Stimulated activated CD4-positive, alpha-beta T cell treated with anti-CD3 and anti-CD28 coated beads, Interleukin-1b, Interleukin-23, amount 100 ng/mL, for 1 hour (primary cell): ENCODE measurements at places on chromosomes 7 and 10.

GRCh38 chr10:71004176-71005075, 116.1 kb upstream of the PCBD1 start:
- no peak for DNase-seq

GRCh38 chr10:69855346-69856111, 53.8 kb downstream of the COL13A1 start:
- no peak for DNase-seq

DNA sequence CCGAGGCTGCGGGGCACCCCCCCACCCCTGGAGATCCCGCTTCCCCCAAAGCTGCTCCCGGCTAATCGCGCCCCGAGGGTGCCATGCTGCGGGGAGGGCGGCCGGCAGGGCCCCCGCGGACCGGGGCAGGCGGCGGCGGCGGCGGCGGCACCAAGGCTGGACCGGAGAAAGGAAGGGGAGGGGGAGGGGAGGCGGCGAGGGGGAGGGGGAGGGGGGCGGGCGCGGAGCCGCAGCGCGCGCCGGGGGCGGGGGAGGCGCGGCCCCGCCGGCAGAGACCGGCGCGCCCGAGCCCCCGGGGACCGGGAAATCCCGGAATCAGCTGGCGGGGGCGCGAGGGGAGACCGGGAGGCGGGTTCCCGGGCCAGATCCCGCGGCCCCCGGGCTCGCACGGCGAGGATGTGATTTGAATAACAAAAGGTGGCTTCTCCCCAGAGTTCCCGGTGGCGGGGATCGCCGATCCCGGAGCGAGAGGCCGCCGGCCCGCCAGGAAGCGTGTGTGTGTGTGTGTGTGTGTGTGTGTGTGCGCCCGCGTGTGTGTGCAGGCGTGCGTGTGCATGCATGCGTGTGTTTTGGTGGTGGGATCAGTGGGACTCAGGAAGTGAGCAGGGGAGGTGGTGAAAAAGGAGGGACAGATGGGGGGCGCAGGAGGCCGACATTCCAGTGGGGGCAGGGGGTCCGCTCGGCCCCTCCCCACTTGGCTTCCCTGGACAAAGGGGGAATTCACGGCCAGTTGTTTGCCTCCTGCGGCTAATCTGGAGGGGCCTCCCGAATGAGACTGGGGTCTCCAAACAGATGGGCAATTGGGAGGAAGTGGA, 99.5 kb downstream of the HIP1 start:
- DNase-seq, result no peak

DNA sequence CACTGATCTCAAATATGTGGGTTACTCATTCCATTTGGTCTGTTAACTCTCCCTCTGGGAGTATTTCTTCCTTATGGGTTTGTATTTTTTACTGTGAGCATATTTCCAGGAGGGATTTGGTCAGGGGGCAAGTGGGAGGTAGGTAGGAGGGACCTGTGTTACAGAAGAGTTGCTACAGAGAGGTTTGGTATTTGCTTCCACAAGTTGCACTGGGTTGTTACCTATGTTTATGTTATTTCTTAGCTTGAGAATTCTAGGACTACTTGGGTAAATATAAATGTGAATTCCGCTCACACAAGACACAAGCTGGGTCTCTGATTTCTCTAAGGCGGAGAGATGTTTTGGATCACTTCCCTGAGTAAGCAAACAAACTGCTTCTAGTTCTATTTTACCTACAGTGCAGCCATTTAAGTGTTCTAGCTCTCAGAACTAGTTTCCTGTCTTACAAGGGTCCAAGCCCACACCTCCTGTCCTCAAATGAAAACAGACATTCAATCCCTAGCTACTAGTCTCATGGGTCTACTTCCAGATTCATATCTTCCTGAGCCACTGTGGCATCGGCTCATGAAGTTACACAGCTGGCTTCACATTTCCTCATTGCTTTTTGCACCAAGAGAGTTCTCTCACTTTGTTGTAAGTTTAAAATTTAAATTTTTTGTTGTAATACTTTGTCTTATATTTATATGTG, 75.4 kb upstream of the PPP1R3C start:
- DNase-seq, result no peak

- no peak for DNase-seq
Observed at GRCh38 chr7:70552141-70552540, 579.8 kb upstream of the GALNT17 start.

DNA sequence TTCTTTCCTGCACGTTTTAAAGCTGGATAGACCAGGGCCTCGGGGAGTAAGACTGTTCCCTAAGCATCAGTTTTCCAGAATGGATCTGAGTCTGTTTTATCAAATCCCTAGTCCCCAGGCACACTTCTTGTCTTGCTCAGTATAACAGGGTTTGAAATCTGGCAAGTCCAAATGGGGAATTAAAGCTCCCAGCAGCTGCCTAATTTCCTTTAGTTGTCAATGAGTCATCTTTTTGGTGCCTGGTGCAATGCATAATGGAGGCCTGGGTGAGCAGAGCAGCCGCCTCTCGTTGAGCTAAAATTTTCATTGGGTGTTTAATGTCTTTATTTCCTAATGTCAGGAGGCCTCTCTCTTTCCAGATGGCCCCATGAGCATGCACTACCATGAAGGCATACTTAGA, 87.9 kb downstream of the STRA8 start:
- DNase-seq, result no peak

DNA sequence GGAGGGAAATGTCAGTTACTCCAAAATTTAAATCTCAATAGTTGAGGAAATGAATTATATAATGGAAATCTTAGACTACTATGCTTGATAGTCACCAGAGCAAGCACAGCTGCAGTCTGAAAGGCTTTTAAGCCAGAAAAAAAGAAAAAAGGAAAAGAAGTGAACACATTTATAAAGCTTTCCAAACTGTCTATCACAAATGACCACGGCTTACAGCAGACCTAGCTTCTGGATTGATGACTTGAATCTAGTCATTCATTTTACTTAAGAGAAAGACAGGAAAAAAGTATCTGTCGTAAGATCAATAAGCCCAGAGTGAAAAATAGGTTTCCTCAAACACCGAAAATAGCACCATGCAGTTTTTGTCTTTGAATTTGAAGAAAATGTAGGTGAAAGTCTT, 67.9 kb upstream of the OGDHL start:
- DNase-seq, result no peak

- no peak for DNase-seq
Observed at GRCh38 chr10:17842641-17843040, 33.5 kb downstream of the MRC1 start.

DNA sequence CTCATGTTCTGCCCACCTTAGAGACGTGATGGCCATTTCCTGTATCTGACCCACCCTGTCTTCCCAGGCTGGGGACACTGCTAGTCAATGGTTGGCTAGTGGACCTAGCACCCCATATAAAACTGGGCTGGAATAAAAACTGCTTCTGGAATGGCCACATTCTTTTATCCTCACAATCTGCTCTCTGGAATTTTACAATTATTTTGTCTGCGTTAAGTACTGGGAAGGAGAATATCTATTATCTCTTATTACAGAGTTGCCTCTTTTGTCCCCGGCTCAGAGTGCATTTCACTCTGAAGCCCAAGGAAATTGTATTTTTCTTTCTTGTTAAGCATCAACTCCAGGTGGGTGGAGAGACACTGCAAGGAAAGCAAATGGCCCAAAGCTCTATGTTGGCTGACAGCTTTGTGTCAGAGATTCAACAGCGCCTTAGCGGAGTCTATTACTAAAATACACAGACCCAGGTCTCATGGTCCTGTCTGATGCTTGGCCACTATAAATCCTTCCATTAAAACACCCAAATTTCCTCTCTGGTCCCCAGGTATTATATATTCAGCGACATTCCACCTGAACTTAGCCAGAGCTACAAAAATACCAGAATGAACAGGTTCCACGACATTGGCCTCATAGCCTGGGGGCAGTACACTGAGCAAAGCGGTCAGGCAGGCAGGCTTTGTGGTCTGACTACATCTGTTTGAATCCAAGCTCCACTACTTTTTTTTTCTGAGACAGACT, 121.7 kb downstream of the PRPF18 start:
- no peak for DNase-seq

GRCh38 chr7:85292908-85293576, 106.2 kb upstream of the SEMA3D start:
- DNase-seq, result no peak

- peak; percentile 60 for DNase-seq
Observed at GRCh38 chr10:47384148-47384921, at the start of gene ZNF488. Gene ZNF488 (minus strand): TSS chr10:47384293. CDS start chr10:47368829, 15,464 bp downstream.

- no peak for DNase-seq
Observed at GRCh38 chr10:132320654-132321469, 11.1 kb upstream of the LRRC27 start.

DNA sequence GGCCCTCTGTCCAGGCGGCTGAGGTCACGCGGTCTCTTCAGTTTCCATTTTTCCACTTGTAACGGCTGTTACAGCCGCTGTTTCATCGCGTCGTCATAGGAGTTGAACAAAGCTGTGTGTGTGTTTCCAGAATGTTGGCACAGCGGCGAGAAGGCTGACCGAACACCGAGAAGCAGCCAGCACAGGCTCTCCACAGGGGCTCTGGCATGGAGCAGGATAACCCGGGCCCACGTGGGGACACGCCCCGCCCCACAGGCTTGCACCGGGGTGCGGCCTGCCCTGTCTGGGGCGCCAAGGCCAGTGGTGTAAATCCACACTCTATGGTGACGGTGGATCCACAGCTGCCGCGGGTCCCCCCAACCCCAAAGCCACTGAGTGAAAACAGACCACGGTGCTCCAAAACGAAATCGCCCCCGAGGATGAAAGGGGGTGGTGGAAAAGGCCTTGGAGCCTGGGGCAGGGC, 448.2 kb downstream of the DNAJB6 start:
- DNase-seq, result no peak

DNA sequence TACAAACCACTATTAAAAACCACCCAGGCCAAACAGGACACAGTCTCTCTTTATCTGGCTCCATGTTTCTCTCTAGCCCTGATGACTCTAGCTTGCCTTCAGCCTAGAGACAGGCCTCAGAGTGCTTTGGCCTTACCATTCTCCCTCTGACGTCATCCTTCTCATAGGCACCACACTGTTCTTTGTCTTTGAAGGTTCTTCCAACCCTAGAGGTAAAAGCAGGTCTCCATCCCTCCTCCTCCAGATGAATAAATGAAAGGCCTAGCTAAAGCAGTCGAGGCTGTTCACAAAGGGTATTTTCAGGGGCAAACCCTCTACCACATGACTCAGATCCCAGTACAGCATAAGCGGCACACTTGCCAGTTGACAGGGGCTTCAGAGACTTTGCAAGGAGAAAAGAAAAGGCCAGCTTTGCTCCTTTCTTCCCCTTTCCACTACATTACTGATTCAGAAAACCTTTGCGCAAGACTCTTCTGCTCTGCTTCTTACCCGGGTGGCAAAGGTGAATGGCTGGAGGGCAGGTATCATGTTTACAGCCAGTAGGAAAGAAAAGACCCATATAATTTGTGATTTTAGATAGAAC, 14.8 kb downstream of the NFE2L3 start:
- no peak for DNase-seq

DNA sequence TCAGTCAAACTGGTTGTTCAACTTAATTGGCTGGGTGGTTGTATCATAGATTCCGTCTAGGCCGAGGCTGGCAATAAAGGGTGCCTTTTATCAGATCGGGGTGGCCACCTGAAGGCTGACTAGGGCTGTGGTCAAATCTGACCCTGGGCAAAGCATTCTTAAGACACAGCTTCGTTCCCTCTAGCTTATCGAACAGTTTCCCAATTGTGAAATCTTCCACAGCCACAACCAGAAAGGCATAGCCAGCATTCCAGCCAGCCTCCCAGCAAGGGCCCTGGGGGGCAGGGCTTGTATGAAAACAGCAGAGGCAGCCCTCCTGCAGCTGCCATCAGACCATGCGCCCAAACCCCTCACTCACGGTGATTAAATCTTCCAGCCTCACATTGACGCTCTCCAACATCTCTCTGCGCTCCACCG, 42.5 kb upstream of the TMEM213 start:
- DNase-seq, result no peak

- DNase-seq, result no peak
Observed at GRCh38 chr10:19788075-19788686, 28.1 kb upstream of the PLXDC2 start.

DNA sequence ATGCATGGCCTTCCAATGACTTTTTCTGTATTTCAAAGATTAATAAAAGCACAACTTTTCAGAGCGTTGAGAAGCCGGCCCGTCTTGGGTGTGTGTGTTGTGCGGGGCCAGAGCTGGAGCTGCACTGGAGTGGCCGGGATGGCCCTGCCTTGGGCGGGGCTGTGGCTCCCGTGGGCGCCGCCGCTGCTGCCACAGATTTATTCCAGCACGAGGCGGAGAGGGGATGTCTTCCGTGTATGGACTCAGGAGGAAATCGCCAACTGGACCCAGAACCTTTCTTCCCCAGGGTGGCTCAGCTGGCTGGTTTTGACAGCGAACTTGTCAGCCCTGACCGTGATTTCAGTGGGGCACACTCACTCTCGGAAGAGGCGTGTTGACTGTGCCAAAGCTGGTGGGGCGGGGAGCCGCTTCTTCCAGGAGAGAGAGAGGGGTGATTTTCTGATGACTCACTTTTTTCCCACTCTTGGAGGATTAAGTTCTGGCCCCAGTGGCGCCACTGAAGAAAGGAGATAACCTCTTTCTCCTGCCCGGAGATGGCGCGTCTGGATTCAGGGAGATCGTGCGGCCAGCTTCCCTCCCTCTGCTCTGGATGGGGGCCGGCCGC, 72.4 kb downstream of the DNAJB6 start:
- DNase-seq, result no peak

GRCh38 chr7:43767311-43767710, 8.8 kb downstream of the BLVRA start:
- no peak for DNase-seq

DNA sequence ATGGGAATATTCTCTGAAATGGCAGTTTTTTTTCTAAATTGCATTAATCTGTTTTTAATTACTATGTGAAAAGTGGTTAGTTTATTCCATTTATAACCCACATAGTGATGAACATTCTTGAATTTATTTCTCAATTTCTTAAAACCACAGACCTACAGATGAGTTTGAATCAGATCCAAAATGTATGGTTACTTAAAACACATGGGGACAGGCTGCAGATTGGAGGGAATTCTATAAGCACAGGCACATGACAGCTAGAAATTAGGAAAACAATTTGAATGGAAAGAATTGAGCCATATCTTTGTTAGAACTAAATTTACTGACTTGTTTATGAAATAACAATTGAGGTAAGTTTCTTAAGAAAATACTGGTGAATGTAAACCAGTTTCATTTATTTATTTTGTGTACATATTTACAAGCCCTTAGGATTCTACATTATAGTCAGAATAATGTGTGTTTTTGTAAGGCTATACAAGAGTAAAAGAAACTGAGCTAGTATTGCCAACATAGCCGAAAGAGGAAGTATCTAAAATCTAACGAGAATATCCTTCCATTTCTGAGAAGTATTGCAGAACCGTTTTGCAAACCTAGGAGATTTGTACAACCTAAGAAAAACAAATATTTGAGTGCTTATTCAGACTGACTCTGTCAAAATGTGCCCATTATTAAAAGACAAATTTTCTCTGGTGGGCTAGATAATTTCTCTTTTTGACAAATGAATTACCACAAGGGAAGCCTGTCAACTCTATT, 434.3 kb upstream of the SEMA3D start:
- DNase-seq, result no peak
